Activated naive CD8-positive, alpha-beta T cell treated with anti-CD3 and anti-CD28 coated beads, Interleukin-2, amount 50 U/mL, for 16 hours (primary cell): ENCODE measurements at places on chromosomes 12 and 14.

DNA sequence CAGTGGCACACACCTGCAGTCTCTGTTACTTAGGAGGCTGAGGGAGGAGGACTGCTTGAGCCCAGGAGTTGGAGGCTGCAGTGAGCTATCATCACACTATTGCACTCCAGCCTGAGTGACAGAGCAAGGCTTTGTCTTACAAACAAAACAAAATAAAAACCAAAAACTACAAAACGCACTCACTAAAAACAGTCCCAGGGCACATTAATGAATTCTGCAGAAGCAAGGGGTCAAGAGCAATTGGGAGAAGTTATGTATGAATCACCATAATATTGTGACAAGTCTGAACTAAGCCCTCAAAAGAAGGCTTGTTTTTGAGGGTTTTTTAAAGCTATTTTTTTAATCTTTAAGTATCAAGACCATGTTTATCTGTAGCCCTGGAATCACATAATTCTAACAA is 201.1 kb downstream of the MED13L start:
- no peak for DNase-seq

GRCh38 chr12:132834181-132834711 is 5.6 kb upstream of the GOLGA3 start:
- DNase-seq = no peak

- no peak for DNase-seq
Observed at GRCh38 chr12:52628841-52629240, 10.5 kb upstream of the KRT73 start.

DNA sequence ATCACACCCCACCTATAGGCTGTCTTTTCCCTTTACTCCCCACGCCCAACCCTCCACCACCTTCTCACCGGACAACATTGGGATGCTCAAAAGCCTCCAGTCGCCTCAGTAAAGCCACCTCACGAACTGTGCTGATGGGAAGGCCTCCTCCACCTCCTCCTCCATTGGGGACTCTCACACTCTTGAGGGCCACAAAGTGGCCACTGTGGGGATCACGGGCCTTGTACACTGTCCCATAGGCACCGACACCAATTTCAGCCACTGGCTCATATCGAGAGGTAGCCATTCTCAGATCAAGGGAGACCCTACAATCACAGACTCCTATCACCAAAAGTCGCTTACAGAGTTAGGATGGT is 700 bp downstream of the CDK4 start:
- no peak for DNase-seq

DNA sequence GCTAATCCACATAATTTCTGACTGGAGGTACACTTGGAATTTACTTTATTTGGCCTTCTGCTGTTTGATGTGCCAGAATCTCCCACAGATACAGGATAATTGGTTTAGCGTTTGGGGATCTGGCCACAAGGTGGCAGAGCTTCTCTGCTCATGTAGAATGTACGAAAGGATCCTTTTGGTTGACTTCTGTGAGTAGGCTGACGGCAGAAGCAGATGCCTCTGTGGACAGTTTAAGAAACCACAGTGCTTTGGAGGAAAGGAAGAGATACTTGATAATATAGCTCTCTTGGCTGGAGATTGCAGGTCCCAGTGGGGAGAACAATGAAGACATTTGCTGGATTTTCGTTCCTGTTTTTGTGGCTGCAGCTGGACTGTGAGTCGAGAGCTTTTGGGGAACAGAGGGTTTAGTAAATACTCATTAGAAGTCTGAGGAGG is 75.3 kb upstream of the OR4E1 start:
- no peak for DNase-seq

DNA sequence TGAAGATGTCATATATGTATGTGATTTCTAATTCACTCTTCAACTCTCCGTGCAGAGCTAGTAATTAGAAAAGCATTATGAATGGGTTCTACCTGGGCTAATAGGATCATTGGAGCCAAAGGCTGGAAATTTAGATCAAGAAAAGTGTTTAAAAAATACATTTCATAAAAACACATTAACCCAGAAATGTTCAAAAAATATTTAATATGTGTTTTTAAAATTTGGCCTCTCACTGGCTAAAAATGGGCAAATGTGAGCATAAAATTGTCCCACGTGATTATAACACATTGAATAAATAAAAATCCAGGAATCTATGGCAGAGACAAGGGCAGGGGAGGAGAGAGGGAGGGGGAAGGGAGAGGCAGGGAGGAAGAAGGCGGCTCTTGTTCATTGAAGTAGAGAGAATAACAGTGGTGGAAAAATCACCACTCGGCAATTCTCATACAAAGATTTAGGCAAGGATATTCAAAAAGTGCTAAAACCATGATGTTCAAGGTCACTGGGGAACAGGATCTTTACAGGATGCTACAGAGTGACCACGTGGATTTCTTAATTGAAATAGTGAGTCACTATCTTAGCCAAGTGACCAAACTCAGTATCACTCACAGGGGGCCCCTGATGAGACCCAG is 38.8 kb downstream of the FBXO21 start:
- DNase-seq = no peak

DNA sequence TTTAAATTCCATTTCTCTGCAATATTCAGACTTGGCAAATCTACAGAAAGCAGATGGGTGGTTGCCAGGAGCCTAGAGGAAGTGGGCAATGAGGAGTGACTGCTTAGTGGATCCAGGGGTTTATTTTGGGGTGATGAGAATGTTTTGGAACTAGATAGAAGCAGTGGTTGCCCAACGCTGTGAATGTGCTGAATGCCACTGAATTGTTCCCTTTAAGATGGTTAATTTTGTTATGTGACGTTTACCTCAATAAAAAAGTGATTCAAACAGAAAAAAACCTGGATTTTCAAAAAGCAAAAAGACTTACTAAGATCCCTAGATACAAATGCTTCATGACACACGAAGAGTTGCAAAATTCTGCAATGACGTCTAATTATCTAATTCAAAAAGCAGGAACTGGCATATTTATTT is 34.2 kb downstream of the DAO start:
- DNase-seq = no peak
